ENCODE measurements at places on chromosomes 7 and 10. TPM values are rescaled to one million over a fixed set of nuclear protein-coding genes. Genes with fewer than 3 reads are reported as not detected.

- H3K27ac ChIP-seq = no peak overlapping the region
- no peaks in the 10 kb centered on the region for H3K27me3 ChIP-seq
- no peak overlapping the region for H3K4me3 ChIP-seq
- H3K36me3 ChIP-seq = peaks cover 15% of the 10 kb centered on the region
- H3K4me1 ChIP-seq = no peaks in the 10 kb centered on the region
Observed at GRCh38 chr10:53808677-53809372, 992.2 kb downstream of the PCDH15 start.

GRCh38 chr7:91373111-91373800, 109.0 kb downstream of the FZD1 start:
- no peak for DNase-seq
- no peak overlapping the region for H3K27ac ChIP-seq
- no peak overlapping the region for H3K4me3 ChIP-seq
- no peaks in the 10 kb centered on the region for H3K36me3 ChIP-seq
- peaks cover 8% of the 10 kb centered on the region for H3K4me1 ChIP-seq
- no peaks in the 10 kb centered on the region for H3K27me3 ChIP-seq

DNA sequence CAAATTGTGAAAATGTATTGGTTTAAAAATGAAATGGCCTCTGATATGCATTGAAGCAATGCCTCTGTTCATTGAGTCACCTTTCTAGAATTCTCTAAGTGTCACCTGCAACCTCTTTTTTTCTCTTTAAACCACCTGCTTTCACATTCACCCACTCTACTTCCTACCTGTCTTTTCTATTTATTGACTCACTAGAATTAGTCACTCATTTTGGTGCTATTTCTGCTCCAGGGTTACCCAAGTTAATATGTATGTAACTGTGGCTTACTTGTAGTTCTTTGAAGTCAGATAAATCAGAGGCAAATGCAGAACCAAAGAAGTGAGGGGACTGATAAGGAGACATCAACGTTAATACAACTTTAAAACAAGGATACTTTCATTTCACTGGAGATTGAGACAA, 674.7 kb downstream of the CCSER2 start:
- DNase-seq = no peak
- H3K4me3 ChIP-seq = no peak overlapping the region
- H3K4me1 ChIP-seq = no peaks in the 10 kb centered on the region
- peaks cover 4% of the 10 kb centered on the region for H3K27me3 ChIP-seq
- no peaks in the 10 kb centered on the region for H3K36me3 ChIP-seq
- H3K27ac ChIP-seq = no peak overlapping the region

- H3K27me3 ChIP-seq = no peaks in the 10 kb centered on the region
- DNase-seq = no peak
- no peak overlapping the region for H3K27ac ChIP-seq
- H3K4me3 ChIP-seq = no peak overlapping the region
- H3K36me3 ChIP-seq = peaks cover 6% of the 10 kb centered on the region
- peaks cover 30% of the 10 kb centered on the region for H3K4me1 ChIP-seq
Observed at GRCh38 chr7:74087791-74088453, 4.3 kb downstream of the LIMK1 start.

- H3K4me1 ChIP-seq = peaks cover 5% of the 10 kb centered on the region
- H3K27ac ChIP-seq = no peak overlapping the region
- H3K4me3 ChIP-seq = no peak overlapping the region
- H3K27me3 ChIP-seq = no peaks in the 10 kb centered on the region
- no peaks in the 10 kb centered on the region for H3K36me3 ChIP-seq
Observed at GRCh38 chr10:30413996-30414576, 19.9 kb upstream of the MAP3K8 start.

Gene MUC12
- 7.8 TPM for total RNA-seq

Gene CHAT
- 3.3 TPM for total RNA-seq

DNA sequence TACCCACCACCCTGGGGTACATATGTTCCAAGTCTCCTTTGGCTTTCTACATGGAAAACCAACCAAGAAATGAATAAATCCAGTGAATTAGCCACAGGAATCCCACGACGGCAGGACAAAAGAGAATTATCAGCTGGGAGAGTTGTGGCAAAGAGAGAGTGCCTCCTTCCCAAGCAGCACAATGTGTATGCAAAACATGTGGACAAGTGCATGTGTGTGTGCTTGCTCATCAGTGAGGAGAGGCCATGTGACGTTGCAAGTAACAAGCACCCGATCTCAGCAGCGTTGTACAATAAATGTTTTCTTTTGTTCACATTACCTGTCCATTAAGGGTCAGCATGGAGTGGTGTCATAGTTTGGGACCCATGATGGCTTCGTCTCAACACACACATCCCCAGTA, 50.0 kb upstream of the EMX2 start:
- no peak for DNase-seq
- peaks cover 4% of the 10 kb centered on the region for H3K4me1 ChIP-seq
- no peaks in the 10 kb centered on the region for H3K36me3 ChIP-seq
- H3K4me3 ChIP-seq = no peak overlapping the region

DNA sequence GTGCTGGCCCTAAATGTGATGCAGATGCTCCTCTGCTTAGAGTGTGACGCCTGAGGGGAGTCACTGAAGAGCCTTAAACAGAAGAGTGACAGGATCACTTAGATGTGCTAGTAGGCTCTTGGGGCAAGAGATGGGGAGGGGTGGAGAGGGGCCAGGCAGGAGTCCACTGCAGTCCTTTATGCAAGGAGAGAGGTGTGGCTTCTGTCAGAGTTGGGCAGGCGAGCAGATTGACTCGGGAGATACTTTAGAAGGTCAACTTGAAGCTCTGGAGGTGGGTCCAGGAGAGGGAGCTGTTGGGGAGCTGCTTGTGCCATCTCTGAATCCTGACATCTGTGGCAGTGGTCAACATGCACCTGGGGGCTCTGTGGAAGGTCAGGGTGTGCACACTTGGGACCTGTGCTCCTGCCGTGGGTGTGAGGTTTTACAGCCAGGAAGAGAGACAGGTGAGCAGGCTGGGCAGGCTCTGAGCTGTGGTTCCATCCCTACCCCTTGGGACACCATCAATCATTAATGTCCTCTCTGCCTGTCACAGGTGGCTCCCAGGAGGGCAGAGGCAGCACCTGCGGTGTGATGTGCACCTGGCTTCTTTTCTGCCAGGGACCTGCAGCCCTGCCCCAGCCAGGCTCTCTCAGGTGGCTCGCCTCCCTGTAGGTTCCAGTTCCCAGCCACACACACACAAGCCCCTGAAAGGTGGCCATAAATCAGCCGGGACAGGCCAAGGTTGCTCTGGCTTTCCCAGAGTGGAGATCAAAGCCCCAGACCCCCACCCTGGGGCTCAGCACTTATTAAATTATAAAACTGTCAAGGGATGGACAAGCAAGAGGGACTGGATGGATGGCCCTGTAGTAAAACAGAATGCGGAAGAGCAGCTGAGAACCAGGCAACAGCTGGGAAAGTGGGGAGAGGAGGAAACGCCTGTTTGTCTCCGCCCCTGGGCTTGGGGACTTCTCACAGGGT, 14.0 kb downstream of the NEURL1 start:
- no peak overlapping the region for H3K27ac ChIP-seq
- H3K4me3 ChIP-seq = no peak overlapping the region

Gene CDHR1
- 19.8 TPM for total RNA-seq

Gene ANXA11
- 25.7 TPM for total RNA-seq
